ENCODE measurements at places on chromosomes 1 and 21.

- DNase-seq = no peak
Measured at GRCh38 chr1:77168358-77168757, 50.9 kb downstream of the PIGK start.

DNA sequence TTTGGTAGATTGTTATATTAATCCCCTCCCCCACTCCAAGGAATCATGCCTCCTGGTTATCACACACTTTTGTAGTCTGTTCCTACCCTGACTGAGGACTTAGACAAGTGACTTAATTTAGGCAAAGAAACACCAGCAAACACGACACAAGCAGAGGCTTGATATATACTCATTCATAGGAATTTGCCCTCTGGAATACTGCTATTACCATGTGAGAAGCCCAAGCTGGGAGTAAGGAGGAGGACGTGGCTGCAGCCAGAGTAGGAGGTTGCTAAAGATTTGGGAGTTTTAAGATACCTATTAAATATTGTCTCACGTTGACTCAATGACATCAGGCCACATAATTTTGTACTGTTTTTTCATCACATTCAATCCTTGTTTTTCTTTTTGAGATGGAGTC lies 100.2 kb downstream of the LRRC53 start:
- no peak for DNase-seq

- no peak for DNase-seq
Measured at GRCh38 chr1:200298242-200298641, 111.6 kb downstream of the ZNF281 start.

- DNase-seq = no peak
Measured at GRCh38 chr1:88740784-88741183, 56.7 kb downstream of the PKN2 start.

DNA sequence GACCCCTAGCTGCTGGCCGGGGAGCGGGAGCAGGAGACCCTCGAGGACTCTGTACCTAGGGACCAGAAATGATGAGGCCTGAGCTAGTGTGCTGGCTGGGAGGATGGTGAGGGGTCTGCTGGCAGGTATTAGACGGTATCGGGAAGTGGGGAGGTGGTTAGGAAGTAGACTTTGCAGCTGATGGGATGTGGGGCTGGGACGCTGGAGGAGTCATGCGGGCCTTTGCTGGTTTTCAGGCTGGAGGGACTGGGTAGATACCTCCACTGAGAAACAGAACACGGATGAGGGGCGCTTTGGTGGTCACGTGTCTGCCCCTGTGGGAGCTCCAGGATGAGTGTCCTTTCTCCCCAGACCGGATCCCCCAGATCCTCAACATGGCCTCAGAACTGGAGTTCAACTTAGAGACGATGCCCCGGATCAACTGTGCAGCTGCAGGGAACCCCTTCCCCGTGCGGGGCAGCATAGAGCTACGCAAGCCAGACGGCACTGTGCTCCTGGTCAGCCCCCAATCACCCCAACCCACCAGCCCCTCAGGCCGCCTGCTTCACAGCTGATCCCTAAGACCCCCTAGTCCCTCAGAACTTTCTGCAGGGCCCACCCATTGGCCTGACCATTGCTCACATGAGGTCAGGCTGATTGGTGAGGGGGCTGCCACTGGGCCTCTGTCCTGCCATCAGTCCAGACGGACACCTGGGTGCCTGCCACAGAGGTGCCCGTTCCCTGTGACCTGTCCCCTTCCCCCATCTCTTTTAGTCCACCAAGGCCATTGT lies 8.0 kb downstream of the TIE1 start:
- DNase-seq = no peak

DNA sequence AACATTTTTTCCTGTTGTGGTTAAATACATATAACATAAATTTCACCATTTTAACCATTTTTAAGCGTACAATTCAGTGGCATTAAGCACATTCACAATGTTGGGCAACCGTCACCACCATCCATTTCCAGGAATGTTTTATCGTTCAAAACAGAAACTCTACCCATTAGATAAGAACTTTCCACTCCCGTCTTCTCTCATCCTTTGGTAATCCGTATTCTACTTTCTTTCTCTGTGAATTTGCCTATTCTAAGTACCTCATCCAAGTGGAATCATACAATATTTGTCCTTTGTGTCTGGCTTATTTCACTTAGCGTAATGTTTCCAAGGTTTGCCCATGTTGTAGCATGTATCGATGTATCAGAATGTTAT lies 336.0 kb downstream of the RRAGC start:
- DNase-seq = no peak

- DNase-seq = no peak
Measured at GRCh38 chr21:36526104-36526503, 46.2 kb upstream of the CLDN14 start.

GRCh38 chr1:15031251-15031933 lies 122.2 kb upstream of the TMEM51 start:
- DNase-seq = no peak

- DNase-seq = no peak
Measured at GRCh38 chr1:214918745-214919144, 163.8 kb upstream of the KCNK2 start.

- no peak for DNase-seq
Measured at GRCh38 chr1:184291701-184292100, 95.1 kb upstream of the C1orf21 start.

DNA sequence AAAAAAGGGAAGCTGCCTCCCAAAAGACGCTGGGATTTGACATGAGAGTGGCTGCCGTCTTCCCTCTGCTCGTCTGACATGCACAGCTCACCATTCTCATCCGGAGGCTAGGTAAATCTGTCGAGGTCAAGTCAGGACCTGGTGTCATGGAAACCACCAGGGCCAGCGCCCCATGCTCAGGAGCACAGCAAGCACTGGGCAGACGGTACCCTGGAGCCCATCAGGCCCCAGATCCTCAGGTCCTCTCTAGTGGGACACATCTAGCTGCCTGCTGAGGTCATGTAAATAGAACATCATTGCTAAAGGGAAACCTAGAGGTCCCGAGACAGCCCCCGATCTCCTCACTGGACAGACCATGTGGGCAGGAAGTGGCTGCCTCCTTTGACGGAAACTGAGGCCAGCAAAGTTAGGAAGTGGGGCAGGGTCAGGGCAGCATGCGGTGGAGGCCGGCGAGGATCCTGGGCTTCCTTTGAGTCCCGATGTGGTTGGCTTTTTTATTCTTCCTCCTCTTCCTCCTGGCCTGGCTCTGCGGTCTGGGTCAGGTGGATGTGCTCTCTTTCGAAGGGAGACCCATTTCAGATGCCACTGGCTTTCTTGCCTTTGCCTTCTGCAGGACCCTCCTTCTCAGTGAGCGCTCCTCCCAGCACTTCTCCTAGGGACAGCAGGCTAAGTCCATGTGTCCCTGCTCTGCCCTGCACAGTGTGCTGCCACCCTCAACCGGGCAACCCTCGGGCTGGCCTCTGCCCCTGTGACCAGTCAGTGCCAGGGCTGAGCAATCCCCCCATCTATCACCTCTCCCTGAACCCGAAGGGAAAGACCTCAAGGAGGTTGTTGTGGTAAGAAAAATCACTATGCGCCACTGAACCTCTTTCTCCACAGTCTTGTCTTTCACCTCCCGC lies 5.9 kb downstream of the AGT start:
- no peak for DNase-seq

DNA sequence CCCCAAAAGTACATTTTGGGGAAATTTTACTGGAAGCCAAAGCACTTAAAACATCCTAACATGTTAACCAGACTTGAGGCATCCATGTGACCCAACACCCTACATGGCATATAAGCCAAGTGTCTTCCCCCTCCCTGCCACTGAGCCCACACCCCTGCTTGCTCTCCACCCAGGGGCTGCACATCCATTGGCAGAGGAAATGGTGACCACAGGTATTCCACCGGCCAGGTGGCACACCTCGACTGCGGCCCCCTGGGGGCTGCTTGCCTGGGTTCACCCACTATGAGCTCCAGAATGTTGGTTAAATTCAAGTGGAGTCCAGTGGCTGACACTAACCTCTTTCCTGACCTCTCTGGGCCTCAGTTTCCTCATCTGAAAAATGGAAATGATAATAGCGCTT lies 64.4 kb upstream of the FAM20B start:
- no peak for DNase-seq

DNA sequence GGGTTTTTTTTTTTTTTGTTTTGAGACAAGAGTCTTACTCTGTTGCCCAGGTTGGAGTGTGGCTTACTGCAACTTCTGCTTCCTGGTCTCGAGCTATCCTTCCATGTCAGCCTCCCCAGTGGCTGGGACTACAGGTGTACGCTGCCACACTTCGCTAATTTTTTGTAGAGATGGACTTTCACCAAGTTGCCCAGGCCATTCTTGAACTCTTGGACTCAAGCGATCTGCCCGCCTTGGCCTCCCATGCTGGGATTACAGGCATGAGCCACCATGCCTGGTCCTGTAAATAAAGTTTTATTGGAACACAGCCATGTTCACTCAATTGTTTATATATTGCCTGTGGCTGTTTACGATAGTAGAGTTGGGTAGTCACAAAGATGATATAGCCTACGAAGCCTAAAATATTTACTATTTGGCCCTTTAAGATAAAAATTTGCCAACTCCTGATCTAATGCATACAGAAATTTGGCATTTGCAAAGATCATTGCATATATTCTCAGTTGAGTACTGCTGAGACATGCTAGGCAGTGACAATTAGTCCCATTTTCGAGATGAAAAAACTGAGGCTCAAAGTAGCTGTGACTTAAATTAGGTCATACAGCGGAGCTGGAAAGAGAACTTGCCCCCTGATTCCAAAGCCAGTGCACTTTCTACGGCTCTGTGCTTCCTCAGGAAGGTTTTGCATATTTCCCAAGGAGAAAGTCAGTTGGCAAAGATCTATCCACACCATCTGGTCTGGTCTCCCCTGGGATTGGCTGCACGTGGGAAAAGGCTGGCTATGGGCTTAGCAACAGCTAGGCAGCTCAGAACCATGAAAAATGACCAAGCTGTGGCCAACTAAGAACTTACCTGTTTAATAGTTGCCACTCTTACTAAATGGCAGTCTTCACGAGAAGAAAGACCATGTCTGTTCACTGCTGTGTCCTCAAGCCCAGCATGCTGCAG lies 19.4 kb downstream of the MECR start:
- DNase-seq = no peak

- DNase-seq = no peak
Measured at GRCh38 chr1:63316598-63316983, 5.8 kb upstream of the FOXD3 start.
